AG08396 (cell line): ENCODE measurements at places on chromosomes 11 and 22.

- no peak for DNase-seq
Measured at GRCh38 chr11:88301488-88302140, 35.9 kb downstream of the CTSC start.

- peak; percentile 44 for DNase-seq
Measured at GRCh38 chr11:78231962-78232501, 43.3 kb downstream of the USP35 start.

DNA sequence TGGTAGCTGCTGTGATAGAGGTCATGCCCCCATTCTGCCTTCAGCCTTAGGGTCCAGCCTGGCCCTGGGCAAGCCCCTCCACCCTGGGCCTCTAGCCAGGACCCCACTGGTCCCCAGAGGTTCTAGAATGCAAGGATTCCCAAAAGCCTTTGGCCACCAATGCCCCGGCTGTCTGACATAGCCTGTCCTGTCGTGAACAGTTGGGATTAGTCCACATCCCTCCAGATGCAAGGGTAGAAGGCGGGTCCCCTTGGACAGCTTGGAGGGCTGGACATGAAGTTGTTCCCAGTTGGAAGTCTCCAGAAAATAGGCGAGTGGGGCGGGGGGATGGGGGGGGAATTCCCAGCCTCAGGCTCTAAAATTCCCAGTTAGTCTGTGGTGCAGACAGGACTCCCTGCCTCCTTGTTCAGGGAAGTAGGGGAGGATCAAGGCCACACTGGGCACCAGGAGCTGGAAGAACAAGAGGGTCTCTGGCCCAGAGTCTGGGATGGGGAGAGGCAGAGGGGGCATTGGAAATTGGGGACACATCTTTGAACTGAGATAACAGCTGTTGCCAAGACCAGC, 5.2 kb upstream of the ADORA2A start:
- no peak for DNase-seq

DNA sequence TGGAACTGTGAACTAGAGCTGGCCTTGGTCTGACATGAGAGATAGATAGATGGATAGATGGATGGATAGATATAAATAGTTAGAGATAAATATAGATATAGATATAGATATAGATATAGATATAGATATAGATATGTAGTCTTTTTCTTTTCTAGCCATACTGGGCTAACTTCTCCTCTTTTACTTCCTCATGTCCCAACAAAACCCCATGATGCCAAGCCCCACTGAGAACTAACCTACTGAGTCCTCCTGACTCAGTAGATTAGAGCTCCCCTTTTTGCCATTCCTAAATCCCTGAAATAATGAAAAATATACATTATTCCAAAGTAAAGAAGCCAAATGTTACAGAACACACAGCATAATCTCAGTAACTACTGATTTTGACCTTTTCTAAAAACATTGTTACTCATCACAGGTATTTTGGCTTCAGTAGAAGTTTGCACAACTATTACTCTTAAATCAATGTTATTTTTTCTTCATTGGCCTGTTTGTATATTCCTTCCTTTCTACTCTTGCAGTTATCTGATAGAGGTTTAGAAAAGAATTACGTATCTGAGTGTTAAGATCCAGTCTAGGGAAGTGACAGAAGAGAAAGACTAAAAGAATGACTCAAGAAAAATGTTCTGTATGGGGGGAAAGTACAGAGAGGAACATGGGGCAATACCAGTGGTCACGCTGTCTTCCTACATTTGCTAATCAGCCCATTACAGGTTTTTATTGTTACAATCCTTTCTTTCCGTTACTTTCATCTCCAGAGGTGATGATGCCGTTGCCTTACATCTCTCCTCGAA, 6.0 kb upstream of the OR10D3 start:
- no peak for DNase-seq

DNA sequence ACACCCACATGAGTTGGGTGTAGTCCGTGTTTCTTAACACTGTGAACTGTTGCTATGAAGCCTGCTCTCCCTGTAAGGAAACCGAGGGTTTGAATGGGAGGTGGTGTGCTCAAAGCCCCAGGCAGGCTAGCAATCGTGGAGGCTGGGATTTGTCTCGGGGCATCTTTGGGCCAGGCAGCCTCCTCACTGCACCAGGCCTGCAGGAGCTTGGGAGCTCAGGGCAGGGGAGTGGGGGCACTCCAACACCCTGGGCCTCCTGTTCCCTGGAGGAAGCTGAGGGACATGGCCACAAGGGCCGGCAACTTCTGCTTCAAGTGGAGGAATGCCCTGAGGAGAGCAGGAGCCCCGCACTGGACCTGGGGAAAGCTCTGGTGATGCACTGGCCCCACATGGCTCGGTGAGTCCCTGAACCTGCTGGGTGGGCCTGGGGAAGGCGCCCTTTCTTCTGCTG, 164.7 kb upstream of the B3GAT1 start:
- DNase-seq, result no peak
